ENCODE measurements at places on chromosomes 1 and 21.

DNA sequence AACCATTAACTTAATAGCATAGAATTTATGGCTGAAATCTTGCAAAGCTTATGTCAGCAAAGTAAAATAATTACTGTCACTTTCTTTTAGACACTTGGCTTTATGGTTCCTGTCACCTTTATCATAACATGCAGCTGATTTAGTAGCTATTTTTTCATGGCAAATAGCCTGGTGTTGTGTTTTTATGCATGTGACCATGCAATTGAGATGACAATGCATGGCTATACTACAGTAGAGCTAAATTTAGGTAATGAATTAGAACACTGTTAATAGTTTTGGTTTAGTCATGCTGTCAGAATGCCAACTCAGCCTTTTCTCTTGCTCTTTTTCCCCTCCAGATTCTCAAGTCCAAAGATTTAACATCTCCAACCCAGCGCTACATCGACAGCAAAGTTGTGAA lies 88.6 kb downstream of the TGFB2 start:
- no peak for DNase-seq

GRCh38 chr1:93304716-93305138 lies 41.0 kb upstream of the DR1 start:
- peak; percentile 66 for DNase-seq

DNA sequence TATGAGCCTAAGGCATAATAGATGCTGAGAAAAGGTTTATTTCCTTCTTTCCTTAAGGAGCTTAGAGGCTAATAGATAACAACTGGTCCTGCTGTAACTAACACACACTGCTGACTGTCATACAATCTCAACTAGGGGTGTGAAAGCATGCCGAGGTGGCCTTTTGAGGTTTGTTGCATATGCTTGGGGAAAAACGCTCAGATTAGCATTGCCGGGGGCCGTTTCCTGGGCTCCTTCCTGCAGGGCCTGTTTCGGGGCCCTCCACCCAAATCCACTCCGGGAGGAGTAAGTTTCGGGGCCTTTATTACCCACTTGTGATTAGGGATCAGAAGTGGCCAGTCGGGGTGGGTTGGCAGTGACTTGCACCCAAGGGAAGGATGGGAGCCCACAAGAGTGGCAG lies 27.2 kb upstream of the RCSD1 start:
- DNase-seq, result peak; percentile 48

DNA sequence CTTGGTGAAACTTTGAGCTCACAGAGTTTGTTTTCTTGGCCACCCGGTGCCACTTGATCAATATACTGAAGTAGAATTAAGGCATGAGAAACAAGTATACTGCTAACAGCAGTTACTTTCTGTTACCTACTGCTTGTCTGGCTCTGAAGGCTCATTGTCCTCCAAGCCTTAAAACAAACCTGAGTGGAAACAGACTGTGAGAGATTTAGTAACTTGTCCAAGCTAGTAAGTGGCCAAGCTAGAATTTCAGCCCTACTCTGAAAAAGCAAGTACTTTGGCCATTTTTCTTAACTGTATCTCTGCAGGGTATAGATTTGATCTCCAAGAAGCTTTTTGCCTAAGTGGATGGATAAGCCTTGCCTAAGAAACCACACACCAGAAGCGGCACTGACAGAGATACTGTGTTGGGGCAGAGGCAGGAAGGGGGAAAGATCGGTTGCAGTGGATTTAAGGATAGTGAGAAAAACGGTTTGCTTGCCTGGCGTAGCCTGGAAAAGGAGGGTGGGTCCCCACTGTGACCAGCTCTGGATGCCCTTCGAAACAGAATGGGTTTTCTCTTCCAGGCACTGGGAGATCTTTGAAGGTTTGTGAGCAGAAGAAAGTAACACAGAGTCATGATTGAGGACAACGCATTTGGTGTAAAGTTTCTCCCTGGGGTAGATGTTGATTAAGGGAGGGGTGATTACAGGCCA lies 2.1 kb upstream of the MACO1 start:
- no peak for DNase-seq

DNA sequence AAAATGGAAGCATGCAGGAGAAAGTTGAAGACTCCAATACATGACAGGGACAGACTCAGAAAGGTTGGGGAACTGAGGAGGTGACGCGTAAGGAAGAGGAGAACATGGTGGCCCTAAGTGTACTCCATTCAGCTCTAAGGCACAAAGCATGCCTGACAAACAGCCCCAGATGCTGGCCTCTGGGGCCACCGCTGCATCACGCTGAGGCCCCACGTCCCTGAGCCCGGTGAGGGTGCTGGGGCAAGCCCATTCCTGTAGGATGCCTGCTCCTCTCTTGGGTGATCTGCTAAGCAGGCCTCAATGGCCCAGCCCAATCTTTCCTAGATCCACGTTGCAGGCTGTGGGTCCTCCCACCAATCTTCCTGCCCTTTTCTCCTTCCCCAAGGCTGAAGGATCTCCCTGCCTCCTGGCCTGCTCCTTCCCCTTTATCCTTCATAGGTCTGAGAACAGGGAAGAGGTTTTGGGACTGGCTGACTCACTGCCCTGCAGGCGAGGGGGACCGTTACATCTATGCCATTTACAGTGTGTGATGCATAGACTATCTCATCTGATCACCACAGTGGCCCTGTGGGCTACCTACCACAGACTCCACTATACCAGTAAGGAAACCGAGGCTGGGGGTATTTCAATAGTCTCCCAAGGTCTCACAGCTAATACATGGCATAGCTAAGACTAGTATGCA lies 16.8 kb upstream of the NID1 start:
- DNase-seq, result no peak

GRCh38 chr1:153805042-153805745 lies 30.0 kb downstream of the SLC27A3 start:
- no peak for DNase-seq

DNA sequence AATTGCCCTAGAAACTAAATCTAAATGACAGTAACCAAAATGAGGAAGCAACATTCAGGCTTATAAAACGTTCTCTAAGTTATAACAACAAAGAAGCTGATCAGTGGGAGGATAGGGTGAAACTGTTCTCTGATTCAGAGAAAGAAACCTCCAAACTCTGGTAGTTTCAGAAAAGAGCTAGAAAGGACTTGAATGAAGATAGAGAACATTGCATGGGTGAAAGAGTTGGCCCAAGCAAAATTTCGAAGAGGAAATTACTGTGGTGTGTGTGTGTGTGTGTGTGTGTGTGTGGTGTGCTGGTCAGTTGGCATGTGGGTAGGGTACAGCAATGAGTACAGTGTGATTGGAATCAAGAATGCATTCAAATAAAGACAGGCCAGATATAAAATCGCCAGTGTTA lies 16.5 kb upstream of the SPAG17 start:
- no peak for DNase-seq

Data from thymus (tissue), 14 donors.